ENCODE measurements at places on chromosomes 16 and 17. TPM values are rescaled to one million over a fixed set of nuclear protein-coding genes. Genes with fewer than 3 reads are reported as not detected.

DNA sequence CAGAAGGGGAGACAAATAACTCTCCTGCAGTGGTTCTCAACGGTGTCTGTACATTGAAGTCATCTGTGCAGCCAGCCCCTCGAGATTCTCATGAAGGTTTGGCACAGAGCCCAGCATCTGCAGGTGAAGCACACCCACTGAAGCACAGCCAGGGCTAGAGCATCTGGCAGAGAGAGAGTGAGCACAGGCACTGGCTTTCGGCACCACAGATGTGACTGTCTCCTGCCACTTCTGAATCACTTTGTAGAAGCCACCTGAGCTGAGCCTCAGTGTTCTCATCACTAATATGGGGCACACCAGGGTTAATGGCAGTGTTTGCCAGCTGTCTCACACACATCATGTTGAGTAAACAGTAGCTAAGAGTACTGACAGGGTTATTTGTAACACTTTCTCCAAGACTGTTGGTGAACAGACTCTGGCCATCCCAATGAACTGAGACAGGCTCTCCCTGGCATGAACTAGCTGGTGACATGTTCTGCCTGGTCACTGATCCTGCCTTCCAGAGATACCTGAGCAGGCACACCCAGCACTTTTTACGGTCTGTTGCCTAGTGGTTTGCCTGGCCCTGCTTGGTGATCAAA lies 10.9 kb downstream of the HSPB9 start:
- H3K4me3 ChIP-seq: no peak overlapping the region
- H3K27me3 ChIP-seq: no peaks in the 10 kb centered on the region
- H3K4me1 ChIP-seq: peaks cover 27% of the 10 kb centered on the region
- H3K36me3 ChIP-seq: peaks cover 62% of the 10 kb centered on the region
- DNase-seq: no peak

SLC22A31 gene
- total RNA-seq: 33.9 TPM

CHAD gene
- total RNA-seq: 0.15 TPM

- no peak overlapping the region for H3K27ac ChIP-seq
- H3K36me3 ChIP-seq: no peaks in the 10 kb centered on the region
- no peak overlapping the region for H3K4me3 ChIP-seq
Observed at GRCh38 chr17:38585918-38586529, 19.7 kb downstream of the SRCIN1 start.

TOP2A gene
- total RNA-seq: 161 TPM

DNA sequence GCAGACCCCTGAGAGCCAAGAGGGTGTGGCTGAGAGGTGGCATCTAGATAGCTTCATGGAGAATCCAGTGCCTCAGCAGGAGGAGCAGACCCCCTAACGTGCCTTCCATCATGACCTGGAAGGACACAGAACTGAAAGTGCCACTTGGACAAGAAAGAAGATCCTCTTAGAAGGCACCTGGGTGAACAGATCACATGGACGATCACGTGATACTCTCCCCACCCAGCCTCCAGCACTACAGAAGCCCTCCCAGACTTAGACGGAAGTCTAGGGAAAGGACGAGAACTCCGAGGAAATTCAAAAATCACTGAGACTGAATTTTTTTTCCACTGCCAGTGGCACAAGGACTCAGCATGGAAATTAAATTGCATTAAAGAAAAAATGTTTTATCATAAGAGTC lies 113.4 kb downstream of the MRM1 start:
- no peaks in the 10 kb centered on the region for H3K27me3 ChIP-seq
- no peak for DNase-seq
- no peak overlapping the region for H3K27ac ChIP-seq
- H3K36me3 ChIP-seq: no peaks in the 10 kb centered on the region
- no peak overlapping the region for H3K4me3 ChIP-seq

CALB2 gene
- total RNA-seq: not detected

GRCh38 chr16:2008631-2009163 lies 924 bp downstream of the ZNF598 start:
- H3K27me3 ChIP-seq: no peaks in the 10 kb centered on the region
- peak overlapping the region; percentile 29 for H3K27ac ChIP-seq
- no peak for DNase-seq
- peak overlapping the region; percentile 96 for H3K4me3 ChIP-seq
- peaks cover 10% of the 10 kb centered on the region for H3K36me3 ChIP-seq

DNA sequence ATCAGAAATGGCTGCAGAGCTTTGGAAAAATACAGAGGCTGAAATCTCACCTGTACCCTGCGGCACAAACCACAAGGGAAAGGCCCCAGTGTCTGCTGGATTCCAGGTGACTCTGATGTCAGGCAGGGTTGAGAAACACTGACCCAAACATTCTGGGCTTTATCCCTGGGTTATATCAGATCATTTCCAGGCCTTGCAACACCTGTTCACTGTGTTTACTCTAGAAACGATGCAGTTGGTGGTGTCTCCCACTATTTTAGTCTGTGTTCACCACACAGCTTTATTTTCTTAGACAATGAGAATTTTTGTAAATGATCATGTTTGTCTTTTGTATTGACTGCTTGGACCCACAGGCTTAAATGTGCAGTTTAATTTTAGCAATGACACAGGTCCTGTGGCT lies 151.5 kb upstream of the SDK2 start:
- peaks cover 7% of the 10 kb centered on the region for H3K4me1 ChIP-seq
- no peaks in the 10 kb centered on the region for H3K36me3 ChIP-seq
- no peak for DNase-seq
- no peak overlapping the region for H3K27ac ChIP-seq

DNA sequence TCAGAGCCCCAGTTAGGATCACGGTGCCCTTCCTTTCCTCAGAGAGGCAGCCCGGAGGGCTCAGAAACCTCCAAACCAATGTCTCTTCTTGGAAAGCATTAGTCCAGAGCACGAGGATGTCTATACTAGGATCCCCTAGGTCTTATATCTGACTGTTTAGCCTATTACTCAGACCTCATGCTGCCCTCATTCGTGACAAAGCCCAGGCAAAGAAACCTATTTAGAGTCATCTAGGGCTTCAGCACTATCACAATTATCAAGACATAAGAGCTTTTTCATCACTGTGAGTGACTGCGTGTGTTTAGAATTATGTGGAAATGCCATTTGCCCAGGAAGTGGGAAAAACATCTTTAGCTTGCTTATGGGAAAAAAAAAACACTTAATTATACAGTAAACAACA lies 159.8 kb upstream of the NOL11 start:
- no peaks in the 10 kb centered on the region for H3K27me3 ChIP-seq
- DNase-seq: peak; percentile 39
- no peak overlapping the region for H3K27ac ChIP-seq

WNT9B gene
- 0.33 TPM for total RNA-seq

DNA sequence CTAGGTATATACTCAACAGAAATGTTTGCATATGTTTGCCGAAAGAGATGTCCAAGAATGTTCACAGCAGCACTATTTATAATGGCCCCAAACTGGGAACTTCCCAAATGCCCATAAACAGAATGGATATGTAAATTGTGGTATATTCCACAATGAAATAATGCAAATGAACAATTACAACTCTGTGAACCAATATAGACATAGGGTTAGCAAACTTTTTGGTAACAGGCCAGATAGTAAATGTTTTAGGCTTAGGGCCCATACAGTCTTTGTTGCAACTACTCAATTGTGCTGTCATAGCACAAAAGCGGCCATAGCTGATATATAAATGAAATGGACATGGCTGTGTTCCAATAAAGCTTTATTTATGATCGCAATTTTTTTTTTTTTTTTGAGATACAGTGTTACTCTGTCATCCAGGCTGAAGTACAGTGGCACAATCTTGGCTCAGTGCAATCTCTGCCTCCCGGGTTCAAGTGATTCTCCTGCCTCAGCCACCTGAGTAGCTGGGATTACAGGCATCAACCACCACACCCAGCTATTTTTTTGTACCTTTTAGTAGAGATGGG lies 16.5 kb downstream of the XYLT1 start:
- H3K27me3 ChIP-seq: no peaks in the 10 kb centered on the region
- no peak for DNase-seq
- H3K4me1 ChIP-seq: no peaks in the 10 kb centered on the region

BMERB1 gene
- total RNA-seq: 7.3 TPM

- DNase-seq: no peak
- peaks cover 6% of the 10 kb centered on the region for H3K36me3 ChIP-seq
- no peaks in the 10 kb centered on the region for H3K4me1 ChIP-seq
- H3K4me3 ChIP-seq: peak overlapping the region; percentile 70
- H3K27ac ChIP-seq: no peak overlapping the region
Observed at GRCh38 chr16:67277294-67277998, 1.9 kb upstream of the PLEKHG4 start.

BIRC5 gene
- total RNA-seq: 89.6 TPM

GRCh38 chr17:19619705-19620325 lies 28.7 kb upstream of the ALDH3A2 start:
- H3K27me3 ChIP-seq: no peaks in the 10 kb centered on the region
- no peaks in the 10 kb centered on the region for H3K4me1 ChIP-seq
- H3K27ac ChIP-seq: no peak overlapping the region
- no peak for DNase-seq

CDH15 gene
- total RNA-seq: 0.38 TPM

RHBDF2 gene
- total RNA-seq: 31.1 TPM

- no peaks in the 10 kb centered on the region for H3K27me3 ChIP-seq
- no peak for DNase-seq
- no peak overlapping the region for H3K4me3 ChIP-seq
- no peaks in the 10 kb centered on the region for H3K4me1 ChIP-seq
- H3K27ac ChIP-seq: no peak overlapping the region
Observed at GRCh38 chr17:52537421-52537820, 378.9 kb upstream of the CA10 start.

PRR15L gene
- 0.70 TPM for total RNA-seq

DNA sequence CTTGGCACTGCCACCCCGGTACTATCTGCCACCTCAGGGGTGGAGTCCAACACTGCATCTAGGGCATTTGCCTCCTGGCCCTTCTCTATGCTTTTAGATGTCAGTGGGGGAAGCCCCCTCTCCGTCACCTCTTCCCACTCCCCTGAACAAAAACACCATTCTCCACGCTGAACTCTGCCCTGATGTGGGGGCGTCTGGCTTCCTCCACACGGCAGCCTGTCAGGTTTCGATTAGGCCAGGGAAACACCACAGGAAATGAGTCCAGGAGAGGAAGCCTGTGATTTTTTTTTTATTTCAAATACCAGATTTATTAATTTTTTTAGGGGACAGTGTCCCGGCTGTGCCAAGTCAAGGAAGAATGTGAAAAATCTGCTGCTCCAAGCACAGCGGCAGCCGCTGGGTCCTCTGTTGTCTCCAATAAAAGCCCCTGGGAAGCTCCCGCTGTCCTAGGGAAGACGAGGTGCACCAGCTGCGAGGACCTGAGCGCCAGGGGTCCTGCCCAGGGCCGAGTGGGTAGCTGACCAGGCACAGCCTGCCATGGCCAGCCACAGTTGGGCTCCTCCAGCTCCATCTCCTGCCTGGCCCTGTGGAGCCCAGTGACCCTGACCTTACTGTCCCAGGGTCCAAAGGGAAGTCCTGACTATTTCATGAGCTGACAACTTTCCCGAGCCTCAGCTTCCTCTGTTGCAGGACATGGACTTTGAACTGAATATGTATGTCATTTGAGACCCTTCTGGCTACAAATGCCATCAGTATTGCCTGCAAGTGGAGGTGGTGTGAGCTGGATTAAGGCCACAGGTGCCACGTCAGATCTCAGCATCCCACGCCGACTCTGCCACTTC lies 336.7 kb downstream of the FOXL1 start:
- no peak overlapping the region for H3K4me3 ChIP-seq
- H3K27me3 ChIP-seq: no peaks in the 10 kb centered on the region
- H3K36me3 ChIP-seq: no peaks in the 10 kb centered on the region
- no peaks in the 10 kb centered on the region for H3K4me1 ChIP-seq
- no peak overlapping the region for H3K27ac ChIP-seq
- no peak for DNase-seq

- DNase-seq: no peak
- no peaks in the 10 kb centered on the region for H3K27me3 ChIP-seq
- H3K36me3 ChIP-seq: no peaks in the 10 kb centered on the region
- H3K4me1 ChIP-seq: no peaks in the 10 kb centered on the region
- H3K4me3 ChIP-seq: no peak overlapping the region
- H3K27ac ChIP-seq: no peak overlapping the region
Observed at GRCh38 chr17:36085765-36086164, 4.2 kb downstream of the CCL3 start.

CA7 gene
- total RNA-seq: not detected

GRCh38 chr17:27511168-27511883 lies 55.1 kb downstream of the KSR1 start:
- H3K27me3 ChIP-seq: no peaks in the 10 kb centered on the region
- H3K4me3 ChIP-seq: no peak overlapping the region
- no peak overlapping the region for H3K27ac ChIP-seq
- no peak for DNase-seq

- no peaks in the 10 kb centered on the region for H3K36me3 ChIP-seq
- H3K4me3 ChIP-seq: no peak overlapping the region
- DNase-seq: no peak
- peaks cover 12% of the 10 kb centered on the region for H3K27me3 ChIP-seq
- H3K27ac ChIP-seq: no peak overlapping the region
Observed at GRCh38 chr16:71384073-71384724, 25.7 kb downstream of the CALB2 start.

ZG16 gene
- not detected for total RNA-seq

TMEM220 gene
- 10.9 TPM for total RNA-seq

GRCh38 chr16:84239909-84240308 lies at the start of gene KCNG4:
TSS of gene KCNG4 (minus strand) at chr16:84240012. CDS start at chr16:84237485, 2,527 bp downstream.
- no peaks in the 10 kb centered on the region for H3K4me1 ChIP-seq
- DNase-seq: no peak
- H3K27ac ChIP-seq: no peak within 1 kb of the TSS
- no peaks in the 10 kb centered on the region for H3K27me3 ChIP-seq

- DNase-seq: no peak
- H3K27me3 ChIP-seq: peaks cover 10% of the 10 kb centered on the region
- H3K36me3 ChIP-seq: no peaks in the 10 kb centered on the region
- no peak overlapping the region for H3K4me3 ChIP-seq
- no peaks in the 10 kb centered on the region for H3K4me1 ChIP-seq
- H3K27ac ChIP-seq: no peak overlapping the region
Observed at GRCh38 chr17:74516561-74517328, 14.5 kb downstream of the CD300LB start.

C17orf50 gene
- not detected for total RNA-seq

All from endodermal cell (in vitro differentiated cells).